Activated T-cell treated with anti-CD3 and anti-CD28 coated beads, Interleukin-2, amount 50 U/mL, for 72 hours (primary cell): ENCODE measurements at places on chromosomes 3 and 15. TPM values are rescaled to one million over a fixed set of nuclear protein-coding genes. Genes with fewer than 3 reads are reported as not detected.

GRCh38 chr15:39127925-39128617 is 452.8 kb upstream of the THBS1 start:
- no peak overlapping the region for H3K27ac ChIP-seq
- H3K36me3 ChIP-seq, result no peaks in the 10 kb centered on the region
- peak; percentile 2 for DNase-seq
- peaks cover 17% of the 10 kb centered on the region for H3K27me3 ChIP-seq

DNA sequence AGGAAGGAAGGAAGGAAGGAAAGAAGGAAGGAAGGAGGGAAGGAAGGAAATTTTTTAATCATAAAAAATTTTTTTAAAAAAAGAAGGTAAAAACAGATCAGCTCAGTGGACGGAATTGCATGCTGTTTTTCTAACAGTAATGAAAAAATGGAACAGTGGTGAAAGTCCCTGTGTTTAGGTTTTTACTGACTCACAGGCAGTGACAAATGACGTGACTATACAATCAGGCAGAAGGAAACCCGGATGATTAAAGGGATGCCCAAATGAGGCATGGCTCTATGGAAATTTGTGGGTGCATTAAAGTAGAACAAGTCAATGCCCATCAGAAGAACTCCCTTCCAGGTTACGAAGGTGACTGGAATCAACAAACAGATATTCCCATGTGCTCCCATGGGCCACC is 135.0 kb downstream of the IMPG2 start:
- no peaks in the 10 kb centered on the region for H3K4me1 ChIP-seq
- peaks cover 36% of the 10 kb centered on the region for H3K27me3 ChIP-seq
- H3K36me3 ChIP-seq, result peaks cover 2% of the 10 kb centered on the region
- H3K4me3 ChIP-seq, result no peak overlapping the region

The VGLL4 gene
- total RNA-seq, result 23.7 TPM

DNA sequence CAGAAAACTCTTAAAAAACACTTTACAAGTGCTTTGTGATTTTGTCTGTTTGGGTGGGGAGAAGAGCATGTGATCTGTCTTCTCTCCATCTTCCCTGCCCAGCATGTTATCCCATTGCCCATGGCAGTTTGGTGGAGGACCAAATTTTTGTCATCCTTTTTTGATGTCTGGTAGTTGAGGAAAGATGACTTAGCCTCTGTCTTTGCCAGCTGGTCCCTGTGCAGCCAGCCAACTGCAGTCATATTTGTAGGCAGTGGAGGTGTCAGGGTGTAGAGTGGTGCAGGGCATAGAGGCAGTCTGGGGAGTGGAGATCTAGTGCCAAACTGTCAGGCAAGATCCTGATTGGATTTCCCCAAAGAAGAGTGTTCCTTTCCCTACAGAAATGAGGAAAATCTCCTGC is 40.7 kb downstream of the GASK1A start:
- no peaks in the 10 kb centered on the region for H3K36me3 ChIP-seq
- no peak overlapping the region for H3K27ac ChIP-seq
- H3K4me3 ChIP-seq, result no peak overlapping the region
- peaks cover 45% of the 10 kb centered on the region for H3K4me1 ChIP-seq
- no peaks in the 10 kb centered on the region for H3K27me3 ChIP-seq

The SEC62 gene
- 100 TPM for total RNA-seq

The INKA1 gene
- total RNA-seq, result 1.5 TPM

DNA sequence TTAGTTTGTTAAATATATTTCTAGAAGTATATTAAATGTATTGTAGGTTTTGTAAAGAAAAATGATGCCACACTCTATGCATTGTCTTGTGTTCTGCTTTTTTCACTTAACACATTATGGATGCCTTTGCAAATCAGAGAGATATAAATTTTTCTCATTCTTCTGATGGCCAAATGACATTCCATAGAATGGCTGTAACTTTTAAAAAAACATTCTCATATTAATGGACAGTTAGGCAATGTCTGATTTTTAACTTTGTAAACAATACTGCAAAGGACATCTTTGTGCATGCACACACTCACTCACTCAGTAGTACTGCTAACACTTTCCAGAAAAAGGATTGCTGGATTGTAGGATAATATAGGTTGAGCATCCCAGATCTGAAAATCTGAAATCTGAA is 195.9 kb downstream of the ITPR1 start:
- H3K4me3 ChIP-seq, result no peak overlapping the region
- H3K27ac ChIP-seq, result no peak overlapping the region
- peaks cover 38% of the 10 kb centered on the region for H3K36me3 ChIP-seq
- no peaks in the 10 kb centered on the region for H3K4me1 ChIP-seq

GRCh38 chr3:143332026-143332425 is 212.5 kb downstream of the CHST2 start:
- no peaks in the 10 kb centered on the region for H3K36me3 ChIP-seq
- no peaks in the 10 kb centered on the region for H3K27me3 ChIP-seq
- no peak overlapping the region for H3K27ac ChIP-seq
